ENCODE measurements at places on chromosomes 16 and 17.

DNA sequence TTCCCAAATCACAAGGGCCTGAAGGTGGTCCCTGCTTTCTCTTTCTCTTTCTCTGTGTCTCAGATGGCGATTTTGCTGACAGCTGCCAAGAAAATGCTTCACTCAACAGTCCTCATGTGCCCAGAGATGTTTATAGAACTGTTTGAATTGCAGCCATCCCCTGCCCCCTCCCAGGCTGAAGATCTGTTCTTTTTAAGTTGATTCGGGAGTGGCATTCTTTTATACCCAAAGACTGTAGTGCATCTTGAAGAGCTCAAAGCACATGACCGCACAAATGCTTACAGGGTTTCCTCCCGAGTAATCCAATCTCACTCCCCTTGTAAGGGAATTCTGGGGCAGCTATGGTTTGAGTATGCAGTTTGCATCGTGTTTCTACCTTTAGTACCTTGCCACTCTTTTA, 75.7 kb downstream of the SEC14L1 start:
- no peak for DNase-seq

DNA sequence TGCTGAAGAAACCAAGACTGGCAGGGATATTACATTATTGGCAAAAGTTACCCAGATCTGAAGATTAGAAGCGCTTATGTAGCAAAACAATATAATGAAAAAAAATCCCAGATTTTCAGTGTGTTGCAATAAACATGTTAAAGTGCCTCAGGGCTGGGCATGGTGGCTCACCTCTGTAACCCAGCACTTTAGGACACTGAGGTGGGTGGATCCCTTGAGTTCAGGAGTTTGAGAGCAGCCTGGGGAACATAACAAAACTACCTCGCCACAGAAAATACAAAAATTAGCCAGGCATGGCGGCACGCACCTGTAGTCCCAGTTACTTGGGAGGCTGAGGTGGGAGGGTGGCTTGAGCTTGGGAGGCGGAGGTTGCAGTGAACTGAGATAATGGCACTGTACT, 6.8 kb downstream of the ZNF207 start:
- no peak for DNase-seq

DNA sequence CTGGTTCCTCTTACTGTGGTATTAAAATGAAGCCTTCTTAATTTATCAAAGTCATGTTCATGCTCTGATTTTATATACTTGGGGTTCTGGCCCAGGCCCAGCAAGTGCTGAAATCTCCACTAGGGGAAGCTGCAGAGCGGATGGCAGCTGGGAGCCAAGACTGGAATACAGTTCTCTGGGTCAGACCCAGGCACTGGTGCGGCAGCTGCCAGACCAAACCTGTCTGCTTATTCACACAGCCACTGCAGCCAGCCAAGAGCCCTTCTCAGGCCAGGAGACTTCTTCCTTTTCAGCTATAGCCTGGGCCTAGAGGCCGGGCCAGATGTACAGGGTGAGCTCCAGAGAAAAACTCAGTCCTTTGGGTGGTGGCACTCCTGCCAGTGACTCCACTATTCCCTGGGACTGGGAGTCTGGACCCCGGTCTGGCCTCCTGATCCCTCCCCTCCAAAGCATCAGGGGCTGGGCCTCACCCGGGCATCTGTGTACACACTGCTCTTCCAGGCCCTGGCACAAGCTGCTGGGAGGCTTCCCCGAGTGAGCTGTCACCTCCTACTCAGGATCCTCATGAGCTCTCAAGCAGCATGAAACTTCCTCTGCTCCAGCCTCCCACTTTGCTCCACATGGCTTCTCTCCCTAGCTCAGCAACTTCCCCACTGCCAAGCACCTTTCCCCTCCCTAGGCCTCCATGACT, 24.4 kb downstream of the ATP6V0D1 start:
- DNase-seq: peak; percentile 31

GRCh38 chr16:87380403-87380802, 3.2 kb downstream of the FBXO31 start:
- DNase-seq: no peak

DNA sequence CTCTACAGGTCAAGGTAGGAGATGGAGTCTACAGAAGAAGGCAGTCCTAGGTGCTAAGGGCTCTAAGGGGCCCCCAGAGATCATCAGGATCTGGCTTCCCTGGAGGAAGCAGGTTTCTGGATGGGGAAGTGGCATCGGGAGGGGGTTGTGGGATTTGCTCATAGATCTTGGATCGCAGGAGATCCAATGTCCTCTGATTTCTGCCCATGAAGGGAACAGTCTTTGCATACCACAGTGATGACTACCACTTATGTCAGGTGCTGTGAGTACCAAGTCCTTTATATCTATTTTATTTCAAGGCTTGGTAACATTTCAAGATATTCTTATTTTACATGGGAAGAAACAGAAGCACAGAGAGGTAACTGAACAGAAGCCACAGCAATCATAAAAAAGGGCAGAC, 164.0 kb downstream of the RGS9 start:
- no peak for DNase-seq

- DNase-seq: no peak
Observed at GRCh38 chr17:30605027-30605426, 127.8 kb downstream of the GOSR1 start.
